ENCODE measurements at places on chromosomes 1 and 21.

GRCh38 chr1:58780836-58781452 is 2.9 kb downstream of the JUN start:
- no peak for DNase-seq

DNA sequence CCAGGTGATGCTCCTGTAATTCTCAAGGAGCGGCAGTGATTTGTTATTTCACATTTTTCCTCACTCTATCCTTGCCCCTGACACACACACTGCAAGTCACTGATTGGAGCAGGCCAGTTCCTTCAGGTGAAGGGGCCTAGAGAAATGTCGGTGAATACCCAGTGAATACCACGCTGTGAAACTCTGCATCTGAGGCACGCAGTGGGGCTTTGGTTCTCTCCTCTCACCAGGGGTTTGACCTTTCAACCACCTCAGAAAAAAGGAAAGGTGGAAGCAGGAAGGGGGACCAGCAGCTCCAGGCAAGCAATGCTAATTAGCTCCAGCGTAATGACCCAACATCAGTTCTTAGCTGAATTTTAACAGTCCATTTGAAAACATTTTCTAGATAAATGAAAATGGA is 532 bp upstream of the FAM177B start:
- DNase-seq = no peak

- no peak for DNase-seq
Observed at GRCh38 chr1:81412954-81413353, 387.8 kb upstream of the ADGRL2 start.

- DNase-seq = no peak
Observed at GRCh38 chr1:59779949-59780348, 34.8 kb upstream of the HOOK1 start.

- DNase-seq = no peak
Observed at GRCh38 chr1:155125946-155126555, 1.6 kb upstream of the EFNA1 start.

- no peak for DNase-seq
Observed at GRCh38 chr21:25757531-25757930, 22.8 kb downstream of the GABPA start.

DNA sequence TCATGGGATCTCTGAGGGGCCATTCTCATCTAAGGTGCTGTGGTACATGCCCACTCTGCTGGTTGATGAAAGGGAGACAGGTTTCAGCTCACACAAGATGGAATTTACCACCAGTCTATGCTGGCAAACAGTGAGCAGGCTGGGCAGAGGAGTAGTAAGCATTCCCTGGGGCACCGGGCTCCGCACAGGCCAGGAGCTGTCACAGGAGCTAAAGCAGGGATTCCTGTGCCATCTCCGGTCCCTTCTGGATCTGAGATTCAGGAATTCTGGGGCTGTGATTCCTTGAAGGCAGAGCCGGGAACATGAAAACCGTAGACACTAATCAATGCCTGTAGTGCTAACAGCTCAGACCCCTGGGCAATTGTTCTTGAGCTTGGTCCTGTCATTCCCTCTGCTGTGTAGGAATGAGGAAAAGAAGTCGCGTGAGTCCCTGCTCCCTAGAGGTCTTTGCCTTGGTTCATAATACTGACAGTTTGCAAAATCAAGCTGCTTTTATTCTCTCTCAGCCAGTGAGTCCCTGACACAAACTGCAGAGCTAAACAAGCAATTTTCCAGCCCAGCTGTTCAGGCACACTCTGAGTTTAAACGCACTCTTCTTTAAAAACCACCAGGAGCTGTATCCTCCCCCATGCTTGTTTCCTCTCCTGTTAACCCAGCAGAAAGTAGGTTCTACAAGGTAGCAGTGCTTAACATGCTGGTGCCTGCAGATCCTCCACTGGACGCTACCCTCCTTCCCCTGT is 52.5 kb downstream of the MDM4 start:
- no peak for DNase-seq

GRCh38 chr1:61224609-61225008 is 142.2 kb downstream of the NFIA start:
- DNase-seq = no peak

GRCh38 chr1:114040273-114041015 is 61.2 kb downstream of the OLFML3 start:
- DNase-seq = peak; percentile 31

GRCh38 chr1:39562886-39563285 is 13.7 kb downstream of the PABPC4 start:
- no peak for DNase-seq

DNA sequence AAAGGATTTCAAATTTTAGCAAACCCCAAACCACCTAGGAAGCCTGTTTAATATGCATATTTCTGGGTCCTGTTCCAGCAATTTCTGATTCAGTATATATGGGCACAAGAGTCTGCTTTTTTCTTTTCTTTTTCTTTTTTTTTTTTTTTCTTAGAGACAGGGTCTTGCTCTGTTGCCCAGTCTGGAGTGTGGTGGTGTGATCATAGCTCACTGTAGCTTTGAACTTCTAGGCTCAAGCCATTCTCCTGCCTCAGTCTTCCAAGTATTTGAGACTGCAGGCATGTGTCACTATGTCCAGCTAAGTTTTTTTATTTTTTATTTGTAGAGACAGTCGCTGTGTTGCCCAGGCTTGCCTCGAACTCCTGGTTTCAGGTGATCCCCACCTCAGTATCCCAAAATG is 34.8 kb downstream of the CCDC18 start:
- no peak for DNase-seq

- no peak for DNase-seq
Observed at GRCh38 chr1:177476676-177477075, 305.9 kb downstream of the BRINP2 start.

DNA sequence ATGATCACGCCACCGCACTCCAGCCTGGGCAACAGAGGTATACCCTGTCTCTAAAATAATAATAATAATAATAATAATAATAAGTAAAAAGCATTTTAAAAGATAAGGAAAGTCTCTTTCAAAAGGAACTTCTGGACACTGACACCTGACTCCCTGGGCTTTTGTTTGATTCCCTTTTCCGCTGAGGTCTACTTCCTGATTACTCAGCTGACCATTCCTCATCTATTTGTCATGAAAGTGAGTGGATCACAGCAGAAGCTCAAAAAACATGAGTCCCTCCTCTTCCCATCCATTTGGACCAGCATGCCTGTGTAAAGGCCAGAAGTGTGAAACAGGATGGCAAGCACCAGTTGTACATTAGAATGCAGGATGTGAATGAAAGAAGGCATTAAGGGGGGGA is 61.1 kb upstream of the FBXO28 start:
- DNase-seq = peak; percentile 50
